ENCODE measurements at places on chromosomes 7 and 10.

DNA sequence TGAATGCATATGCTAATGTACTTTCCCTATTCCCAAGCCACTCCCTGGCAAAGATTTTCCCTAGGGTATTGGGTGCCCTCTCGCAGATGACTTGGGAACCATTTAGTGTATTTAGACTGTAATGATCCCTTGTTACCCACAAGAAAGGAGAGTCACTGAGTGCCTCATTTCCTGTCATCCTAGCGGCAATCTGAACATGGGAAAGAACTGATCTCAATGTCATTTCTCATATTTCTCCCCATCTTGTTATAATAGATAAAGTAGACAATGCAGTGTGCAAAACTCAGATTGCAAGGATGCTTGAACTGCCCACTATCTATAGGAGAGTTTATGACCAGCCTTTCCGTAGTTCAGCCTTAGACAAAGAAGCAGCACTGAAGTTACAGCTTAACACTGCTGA is 123.3 kb downstream of the MICU1 start:
- no peak for DNase-seq

DNA sequence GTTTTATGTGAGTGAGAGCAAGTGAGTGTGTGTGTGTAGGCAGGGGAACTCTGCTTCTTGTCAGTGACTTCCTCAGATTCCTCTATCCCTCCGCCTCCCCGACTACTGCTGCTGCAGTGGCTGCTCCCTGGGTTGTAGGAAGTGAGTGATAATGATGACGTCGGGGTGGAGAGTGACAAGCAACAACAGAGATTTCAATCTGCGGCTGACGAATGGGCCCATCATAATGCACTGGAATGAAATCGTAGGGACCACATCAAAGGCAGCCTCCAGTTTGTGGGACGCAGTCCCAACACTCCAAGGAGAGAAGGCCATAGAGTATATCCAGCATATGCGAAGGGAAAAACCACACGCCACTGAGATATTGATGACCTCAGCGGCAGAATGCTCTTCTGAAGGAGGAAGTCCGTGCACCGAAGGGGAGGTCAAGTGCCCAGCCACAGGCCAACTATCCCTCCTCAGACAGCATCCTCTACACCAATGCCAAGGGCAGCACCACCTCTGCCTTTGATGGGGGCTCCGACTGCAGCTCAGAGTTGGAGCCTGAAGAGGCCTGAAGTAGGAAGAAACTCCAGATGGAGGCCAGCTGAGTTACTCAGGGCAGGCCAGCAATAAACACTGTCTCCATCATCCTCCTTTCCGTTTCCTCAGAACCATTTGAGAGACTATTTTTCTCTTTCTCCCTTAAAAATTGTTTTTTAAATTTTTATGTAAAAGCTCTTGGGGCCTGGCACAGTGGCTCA is 11.3 kb upstream of the STMP1 start:
- no peak for DNase-seq

- no peak for DNase-seq
These were observed 51.0 kb downstream of the UNC5B start for GRCh38 chr10:71263376-71263775.

- DNase-seq = no peak
These were observed 32.3 kb downstream of the CDK1 start for GRCh38 chr10:60810437-60811182.

GRCh38 chr7:17986851-17987250 is 40.8 kb downstream of the PRPS1L1 start:
- DNase-seq = no peak

- DNase-seq = no peak
These were observed 1.2 kb upstream of the TMEM273 start for GRCh38 chr10:49189422-49189821.

- no peak for DNase-seq
These were observed 33.1 kb downstream of the ZMIZ1 start for GRCh38 chr10:79101560-79102497.

- no peak for DNase-seq
These were observed 61.6 kb upstream of the UNC5B start for GRCh38 chr10:71150796-71151195.

- DNase-seq = no peak
These were observed 61.5 kb downstream of the GRB10 start for GRCh38 chr7:50721160-50721559.

GRCh38 chr10:2201534-2202099 is 464.3 kb upstream of the ADARB2 start:
- DNase-seq = no peak

GRCh38 chr10:44115516-44115915 is 269.4 kb downstream of the CXCL12 start:
- no peak for DNase-seq

DNA sequence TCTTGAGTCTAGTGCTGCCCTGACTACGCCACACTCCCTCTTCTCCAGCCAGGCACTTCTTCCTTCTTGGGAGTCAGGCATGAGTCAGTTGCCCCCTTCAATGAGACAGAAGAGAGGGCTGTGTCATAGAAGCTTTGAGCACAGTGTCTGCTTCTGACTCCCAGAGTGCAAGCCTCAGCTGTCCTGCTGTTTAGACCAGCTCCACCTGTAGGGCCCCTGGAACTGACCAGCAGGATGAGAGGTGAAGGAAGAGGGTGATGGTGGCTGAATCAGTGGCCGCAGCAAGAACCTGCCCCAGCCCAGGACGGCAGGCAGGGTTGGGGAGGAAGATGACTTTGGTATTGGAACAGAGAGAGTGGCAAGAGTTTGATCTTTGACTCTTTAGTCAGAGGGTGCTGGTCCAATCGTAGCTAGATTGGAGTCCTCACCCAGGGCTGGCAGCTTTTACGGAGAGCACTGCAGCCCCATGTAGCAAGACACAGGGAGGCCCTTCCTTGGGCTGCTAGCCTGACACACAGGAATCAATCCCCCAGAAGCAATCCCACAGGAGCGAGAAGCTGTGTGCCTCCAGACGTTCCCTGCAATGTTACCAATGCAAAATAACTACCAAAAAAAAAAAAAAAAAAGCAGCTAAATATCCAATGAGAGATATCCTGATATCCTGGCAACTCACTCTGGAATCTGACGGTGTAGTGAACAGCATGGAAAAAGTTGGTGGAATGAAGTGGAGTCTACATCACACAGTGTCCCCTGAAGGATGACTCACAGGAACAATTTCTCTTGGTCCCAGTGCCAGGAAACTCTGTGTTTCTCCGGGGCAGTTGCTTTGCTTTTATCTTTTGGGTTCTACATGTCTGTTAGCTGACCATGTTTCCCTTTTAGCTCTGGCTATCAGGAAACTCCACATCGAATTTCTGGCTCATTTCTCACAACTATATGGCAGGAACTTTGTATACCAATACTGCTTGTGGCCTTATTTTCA is 6.9 kb downstream of the C10orf62 start:
- no peak for DNase-seq

- DNase-seq = no peak
These were observed 10.4 kb downstream of the STMP1 start for GRCh38 chr7:135672560-135673359.

GRCh38 chr10:44042075-44042770 is 342.7 kb downstream of the CXCL12 start:
- no peak for DNase-seq

- DNase-seq = no peak
These were observed 219.5 kb downstream of the CUX1 start for GRCh38 chr7:102036958-102037357.

All from activated B cell treated with CpG ODN at 0.5 μM for 24 hours (primary cell).